Brain (organoid and tissue), 16 donors: ENCODE measurements at places on chromosomes 12 and 14. TPM values are rescaled to one million over a fixed set of nuclear protein-coding genes. Genes with fewer than 3 reads are reported as not detected.

The OTX2 gene
- not detected for polyA plus RNA-seq

The AMDHD1 gene
- not detected for polyA plus RNA-seq

The KRT85 gene
- not detected for polyA plus RNA-seq

The GPR137C gene
- polyA plus RNA-seq: 5.4 TPM

The LRRC10 gene
- not detected for polyA plus RNA-seq

The KCNJ8 gene
- polyA plus RNA-seq: 4.4 TPM

DNA sequence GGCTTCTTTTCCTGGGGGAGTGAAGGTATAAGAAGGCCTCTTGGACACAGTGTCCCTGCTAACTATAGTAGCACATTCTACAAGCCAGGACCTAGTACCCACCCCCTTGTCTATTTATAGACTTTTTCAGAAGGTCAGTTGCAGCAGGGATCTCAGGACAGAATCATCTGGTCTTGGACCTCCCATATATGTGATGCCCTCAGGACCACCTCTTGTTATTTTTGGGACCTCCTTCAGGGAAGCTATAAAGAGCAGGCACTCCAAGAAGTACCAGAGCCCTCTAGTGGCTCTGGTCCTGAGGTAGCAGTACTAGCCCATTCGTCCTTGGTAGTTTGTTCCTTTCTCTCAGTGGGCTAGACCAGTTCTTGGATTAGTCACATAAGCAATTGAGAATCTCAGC lies 4.3 kb downstream of the COQ10A start:
- DNase-seq: peak; percentile 20

GRCh38 chr12:123388177-123388950 lies 4.4 kb downstream of the KMT5A start:
- DNase-seq: peak; percentile 85

- no peak for DNase-seq
These were observed 131.7 kb upstream of the CPNE8 start for GRCh38 chr12:39037115-39037514.

GRCh38 chr12:115137812-115138521 lies 454.0 kb upstream of the TBX3 start:
- no peak for DNase-seq

GRCh38 chr12:66240096-66240820 lies 51.2 kb downstream of the IRAK3 start:
- no peak for DNase-seq

- no peak for DNase-seq
These were observed 32.6 kb downstream of the SIX4 start for GRCh38 chr14:60691383-60692113.

DNA sequence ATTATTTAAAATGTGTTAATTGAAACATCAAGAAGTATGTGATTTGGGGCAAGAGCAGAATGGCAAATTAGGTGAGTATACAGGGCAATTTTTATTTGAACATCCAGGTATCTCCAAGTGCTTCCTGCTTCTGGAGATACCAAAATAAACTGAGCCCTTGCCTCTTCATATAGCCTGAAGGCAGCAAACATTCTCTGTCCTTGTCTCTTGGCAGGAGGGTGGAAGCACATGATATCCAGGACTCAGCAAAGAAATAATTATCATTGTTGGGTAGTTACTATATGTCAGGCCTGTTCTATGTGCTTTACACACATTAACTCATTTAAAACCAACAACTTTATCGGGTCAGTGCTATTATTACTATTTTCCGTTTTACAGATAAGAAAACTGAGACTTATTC lies 12.5 kb downstream of the LIN7A start:
- no peak for DNase-seq

- no peak for DNase-seq
These were observed 24.5 kb downstream of the PCNX4 start for GRCh38 chr14:60116181-60116580.

DNA sequence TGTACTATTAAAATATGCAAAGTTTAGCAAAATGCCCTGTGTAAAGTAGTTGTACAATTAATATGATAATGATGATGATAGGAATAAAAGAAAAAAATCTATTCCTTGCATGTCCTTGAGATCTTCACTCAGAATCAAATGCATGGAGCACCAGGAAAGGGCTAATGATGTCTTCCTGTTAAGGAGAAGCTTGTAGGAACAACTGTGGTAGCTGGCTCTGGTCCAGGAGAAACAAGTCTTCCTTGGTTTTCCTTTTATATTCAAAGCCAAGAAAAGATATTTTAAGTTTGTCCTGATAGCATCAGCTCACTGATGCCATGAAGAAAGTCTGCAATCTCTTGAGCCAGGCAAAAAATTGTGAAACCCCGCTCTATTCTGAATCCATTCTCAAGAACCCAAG lies 138.9 kb downstream of the PIK3C2G start:
- no peak for DNase-seq

DNA sequence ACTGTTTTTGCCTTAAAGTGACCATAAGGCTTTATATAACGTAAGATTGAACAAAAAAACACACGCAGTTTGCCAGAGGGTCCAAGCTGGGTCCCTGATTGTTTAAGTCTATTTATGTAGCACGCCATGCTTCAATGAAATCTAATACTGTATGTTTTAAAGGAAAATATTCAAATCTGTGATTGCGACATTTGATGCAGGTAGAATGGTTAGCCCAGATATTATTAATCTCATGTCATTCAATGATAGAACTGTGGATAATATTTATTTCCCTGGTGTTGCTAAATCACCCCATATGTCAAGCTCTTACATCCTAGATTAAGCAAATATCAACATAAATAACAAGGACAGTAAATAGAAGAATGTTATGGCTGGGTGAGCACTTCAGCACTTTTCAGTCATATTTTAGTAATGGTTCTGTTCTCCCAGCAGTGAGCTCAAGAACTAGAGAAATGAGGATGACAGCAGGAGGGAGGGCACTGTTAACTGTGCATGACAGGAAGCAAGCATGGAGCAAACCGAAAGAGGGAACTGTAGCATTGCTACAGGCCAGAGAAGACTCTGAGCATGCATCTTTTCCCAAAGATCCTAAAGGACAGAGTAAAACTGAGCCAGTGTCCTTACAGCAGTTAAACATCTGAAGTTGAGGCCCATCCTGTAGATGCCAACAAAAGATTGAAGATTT lies 465.7 kb upstream of the MGAT4C start:
- DNase-seq: peak; percentile 53

DNA sequence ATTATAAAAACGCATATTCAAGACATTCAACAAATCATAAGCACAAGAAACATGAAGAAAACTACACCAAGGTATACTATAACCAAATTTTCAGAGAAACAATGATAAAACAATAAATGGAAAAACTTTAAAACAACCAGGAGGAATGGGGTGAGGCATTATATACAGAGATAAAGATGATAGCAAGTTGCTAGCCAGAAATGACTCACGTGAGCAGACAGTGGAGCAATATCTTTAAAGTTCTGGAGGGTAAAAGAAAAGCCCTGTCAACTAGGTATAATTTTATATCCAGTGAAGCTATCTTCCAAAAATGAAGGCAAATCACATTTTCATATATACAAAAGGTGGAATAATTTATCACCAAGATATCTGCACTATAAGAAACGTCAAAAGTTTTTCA lies 97.8 kb upstream of the PCED1B start:
- DNase-seq: no peak

GRCh38 chr12:124020514-124020949 lies 47.5 kb downstream of the ZNF664 start:
- peak; percentile 33 for DNase-seq

GRCh38 chr12:132520421-132521199 lies 30.7 kb downstream of the FBRSL1 start:
- no peak for DNase-seq

DNA sequence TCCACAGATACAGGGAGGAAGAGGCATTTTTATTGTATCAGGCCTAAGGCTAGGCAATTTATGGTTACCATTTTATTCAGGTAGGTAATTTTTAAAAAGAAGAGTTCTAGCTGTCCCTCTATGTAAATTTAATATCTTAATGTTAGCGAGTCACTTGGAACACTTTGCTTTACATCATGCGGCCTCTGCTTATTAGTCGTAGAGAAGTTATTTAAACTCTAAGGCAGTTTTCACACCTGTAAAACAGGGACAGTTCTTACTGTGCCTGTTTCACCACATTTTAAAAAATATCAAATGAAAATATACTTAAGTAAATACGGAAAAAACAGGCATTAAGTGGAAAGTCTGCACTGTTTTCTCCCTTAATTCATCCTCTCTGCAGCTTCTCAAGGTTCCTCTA lies 71.4 kb upstream of the POC1B start:
- DNase-seq: no peak

DNA sequence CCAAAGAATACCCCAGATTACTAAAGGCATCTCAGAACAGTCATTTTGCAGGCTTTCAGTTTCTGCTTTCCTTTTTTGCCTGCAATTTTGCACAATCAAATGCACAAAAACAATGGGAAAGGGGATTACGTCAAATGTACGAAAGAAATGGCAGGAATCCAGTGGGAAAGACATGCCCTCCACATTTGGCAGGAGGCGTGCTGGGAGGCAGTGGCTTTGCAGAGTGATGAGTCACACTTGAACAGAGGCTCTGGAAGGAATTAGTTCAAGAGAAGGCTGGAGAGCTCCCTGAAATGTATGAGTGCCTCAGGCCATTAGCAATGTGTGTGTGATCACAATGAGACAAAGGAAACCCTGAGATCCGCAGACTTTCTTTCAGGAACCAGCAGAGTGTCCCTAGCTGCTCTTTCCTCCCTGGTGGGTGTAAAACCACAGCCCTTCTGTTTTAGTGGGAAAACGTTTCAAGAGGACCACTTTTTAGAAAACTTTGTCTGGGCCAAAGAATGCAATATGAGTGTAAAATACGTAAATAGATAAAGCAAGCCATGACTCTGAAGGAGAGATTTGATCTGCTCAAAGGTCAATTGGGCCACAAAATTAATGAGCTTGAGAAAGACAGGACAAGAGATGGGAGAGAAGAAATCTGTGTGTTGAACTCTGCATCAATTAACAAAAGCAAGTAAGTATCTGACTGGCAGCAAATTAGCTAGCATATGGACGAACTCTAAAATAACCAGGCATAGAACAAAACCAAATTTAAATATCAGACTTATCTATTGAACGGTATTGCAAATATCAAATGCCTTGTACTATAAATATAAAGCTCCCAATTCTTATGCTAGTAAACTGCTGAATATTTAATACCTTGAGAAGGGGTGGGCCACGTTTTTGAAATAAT lies 155.4 kb upstream of the PDE3A start:
- DNase-seq: peak; percentile 88

GRCh38 chr14:23376482-23377197 lies at the start of gene CMTM5:
Gene CMTM5, plus strand, starts transcription at chr14:23377046. Its CDS starts 206 bp downstream, at chr14:23377252.
- peak; percentile 73 for DNase-seq

DNA sequence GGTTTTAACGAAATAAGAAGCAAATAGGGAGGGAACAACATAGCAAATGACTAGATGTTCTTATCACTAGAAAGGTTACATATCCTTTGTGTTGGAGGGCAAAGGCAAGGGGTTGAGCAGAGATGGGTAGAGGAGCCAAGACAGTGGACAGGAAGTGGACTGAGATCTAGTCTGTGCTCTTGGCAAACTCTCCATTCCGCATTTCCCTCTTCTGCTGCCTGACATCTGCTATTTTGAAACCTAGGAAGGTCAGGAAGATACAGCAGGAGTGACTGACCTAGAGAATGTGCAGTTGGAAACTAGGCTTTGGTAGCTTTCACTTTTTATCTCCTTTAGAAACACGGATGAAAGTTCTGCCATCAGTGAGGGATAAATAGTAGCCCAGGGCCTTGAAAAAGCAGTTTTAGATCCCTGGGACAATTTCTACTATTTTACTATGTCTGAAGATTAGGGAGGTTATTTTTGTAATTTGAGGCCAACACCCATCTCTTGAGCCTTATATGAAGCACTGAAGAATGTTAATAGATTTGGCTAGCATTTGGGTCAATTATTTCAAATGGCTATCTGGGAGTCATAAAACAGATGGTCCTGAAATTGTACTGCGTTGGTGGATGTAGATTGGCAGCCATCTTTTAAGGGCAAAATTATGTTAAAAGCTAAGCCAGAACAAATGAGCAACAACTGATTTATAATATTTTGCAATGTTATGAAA lies 410.3 kb downstream of the PCNX1 start:
- DNase-seq: no peak

DNA sequence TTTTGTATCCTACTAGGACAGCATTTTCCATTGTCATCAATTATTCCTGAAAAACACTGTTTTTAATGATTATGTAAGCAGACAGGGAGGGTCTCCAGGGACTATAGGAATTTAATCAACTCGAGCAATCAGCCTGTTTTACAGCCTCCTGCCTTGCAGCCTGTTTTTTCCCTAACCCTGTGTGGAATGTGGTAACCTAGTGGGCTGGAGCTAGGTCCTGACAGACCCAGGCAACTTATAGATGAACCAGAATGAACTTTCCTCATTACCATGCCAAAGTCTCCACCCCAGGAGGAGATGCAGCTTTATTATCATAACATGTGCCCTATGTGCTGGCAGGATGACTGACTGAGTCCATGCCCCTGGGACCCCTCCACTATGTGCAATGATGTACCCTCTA lies 375.1 kb downstream of the BMP4 start:
- no peak for DNase-seq

- DNase-seq: no peak
These were observed 54.0 kb upstream of the CDKN3 start for GRCh38 chr14:54342806-54343205.

GRCh38 chr14:54475911-54476310 lies 12.9 kb downstream of the GMFB start:
- DNase-seq: no peak

GRCh38 chr14:39376667-39377403 lies 55.4 kb downstream of the FBXO33 start:
- DNase-seq: no peak

DNA sequence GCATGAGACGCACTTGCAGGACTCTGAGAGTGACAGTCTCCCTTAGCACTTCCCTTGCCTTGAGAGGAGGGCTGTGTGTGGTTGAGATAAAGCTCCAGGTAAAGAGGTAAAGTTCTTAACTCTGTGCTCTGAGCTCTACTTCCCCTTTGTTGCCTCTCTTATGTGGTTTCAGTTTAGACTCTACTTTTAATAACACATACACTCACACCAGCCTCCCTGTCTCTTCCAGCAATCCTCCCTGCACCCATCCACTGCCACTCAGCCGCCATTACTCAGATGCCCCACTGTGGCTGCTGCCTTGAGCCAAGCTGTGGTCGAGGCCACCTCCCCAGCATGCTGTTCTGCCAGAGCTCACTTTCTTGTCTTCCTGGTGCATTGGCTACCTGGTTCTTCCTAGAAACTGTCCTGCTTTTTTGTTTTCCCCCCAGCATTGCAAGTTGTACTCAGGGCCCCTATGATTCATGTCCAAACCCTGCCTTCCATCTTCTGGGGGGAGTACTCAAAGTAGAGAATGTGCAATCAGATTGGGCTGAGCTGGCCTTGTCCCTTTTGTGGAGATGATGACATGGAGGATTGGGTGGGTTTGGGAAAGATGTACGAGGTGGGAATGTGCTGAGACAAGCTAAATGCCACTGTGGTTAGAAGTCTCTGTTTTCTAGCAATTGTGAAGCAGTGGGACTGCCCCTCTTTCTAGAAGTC lies 115.5 kb upstream of the PARP11 start:
- DNase-seq: no peak
